ENCODE measurements at places on chromosomes 3 and 15.

DNA sequence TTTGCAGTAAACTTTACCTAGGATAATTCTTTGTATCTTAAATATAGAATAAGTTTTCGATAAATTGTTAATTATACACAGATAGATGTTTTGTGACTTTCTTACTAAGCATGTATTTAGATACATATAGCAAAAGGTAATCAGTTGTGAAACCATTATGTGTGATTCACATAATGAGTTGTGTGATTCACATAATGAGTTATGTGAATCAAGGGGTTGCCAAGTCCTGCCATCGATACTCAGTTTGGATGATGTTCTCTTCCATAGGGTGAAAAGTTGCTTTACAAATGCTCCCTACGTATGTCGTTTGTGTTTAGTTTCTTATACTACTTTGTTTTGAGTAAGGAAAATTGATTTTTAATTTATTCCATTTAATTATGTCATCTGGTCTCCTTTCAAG, 682.1 kb downstream of the MECOM start:
- DNase-seq, result no peak

DNA sequence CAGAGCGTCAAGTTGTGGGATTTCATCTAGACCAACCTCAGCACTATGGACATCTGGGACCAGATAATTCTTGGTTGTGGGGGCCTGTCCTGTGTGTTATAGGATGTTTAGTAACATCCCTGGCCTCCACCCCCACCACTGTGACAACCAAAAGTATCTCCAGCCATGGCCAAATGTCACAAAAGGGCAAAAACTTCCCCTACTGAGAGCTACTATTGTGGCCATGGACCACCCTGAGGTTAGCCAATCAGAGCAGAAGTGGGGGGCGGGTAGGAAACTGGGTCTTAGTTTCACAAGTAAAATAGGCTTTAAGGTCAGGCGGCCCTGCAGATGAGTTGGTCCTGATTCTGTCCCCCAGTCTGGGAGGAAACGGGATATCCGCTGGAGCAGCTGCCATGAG, 25.4 kb downstream of the KIF7 start:
- no peak for DNase-seq

DNA sequence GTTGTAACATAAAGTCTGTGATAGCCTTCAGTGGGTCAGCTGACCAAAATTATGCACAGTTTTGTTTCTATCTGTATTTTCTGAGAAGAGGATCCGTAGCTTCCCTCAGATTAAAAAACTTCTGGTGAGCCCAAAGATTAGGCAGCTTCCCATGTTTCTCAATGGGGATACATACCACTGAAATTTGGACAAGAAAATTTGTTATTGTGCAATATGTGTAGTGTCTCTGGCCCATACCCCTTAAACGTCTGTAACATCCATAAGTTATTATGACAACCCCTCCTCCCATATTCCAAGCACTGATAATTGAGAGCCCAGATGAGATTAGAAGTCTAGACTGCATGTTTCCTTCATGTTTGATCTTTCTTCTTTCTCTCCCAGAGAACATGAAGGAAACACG, 1.9 kb upstream of the MITF start:
- DNase-seq, result no peak

DNA sequence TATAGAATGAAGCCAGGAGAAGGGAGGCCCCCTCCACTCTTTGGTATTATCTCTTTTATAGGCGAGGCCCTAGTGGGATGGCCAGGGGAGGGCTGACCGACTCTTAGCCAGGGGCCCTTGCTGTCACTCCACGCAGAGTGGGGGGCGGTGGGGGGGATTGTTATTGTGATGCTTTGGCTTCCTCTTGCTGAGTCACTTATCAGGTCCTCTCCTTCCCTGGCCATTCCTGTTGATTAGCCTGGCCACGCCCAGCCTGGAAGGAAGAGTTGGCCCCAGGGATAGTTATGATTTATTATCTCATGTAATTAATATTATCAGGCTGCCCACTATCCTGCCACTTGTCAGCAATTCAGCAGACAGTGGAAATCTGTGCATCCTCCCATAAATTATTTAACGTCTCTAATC, 25.5 kb upstream of the SKOR1 start:
- no peak for DNase-seq

- DNase-seq, result no peak
Measured at GRCh38 chr3:63869940-63870614, 6.4 kb downstream of the ATXN7 start.

DNA sequence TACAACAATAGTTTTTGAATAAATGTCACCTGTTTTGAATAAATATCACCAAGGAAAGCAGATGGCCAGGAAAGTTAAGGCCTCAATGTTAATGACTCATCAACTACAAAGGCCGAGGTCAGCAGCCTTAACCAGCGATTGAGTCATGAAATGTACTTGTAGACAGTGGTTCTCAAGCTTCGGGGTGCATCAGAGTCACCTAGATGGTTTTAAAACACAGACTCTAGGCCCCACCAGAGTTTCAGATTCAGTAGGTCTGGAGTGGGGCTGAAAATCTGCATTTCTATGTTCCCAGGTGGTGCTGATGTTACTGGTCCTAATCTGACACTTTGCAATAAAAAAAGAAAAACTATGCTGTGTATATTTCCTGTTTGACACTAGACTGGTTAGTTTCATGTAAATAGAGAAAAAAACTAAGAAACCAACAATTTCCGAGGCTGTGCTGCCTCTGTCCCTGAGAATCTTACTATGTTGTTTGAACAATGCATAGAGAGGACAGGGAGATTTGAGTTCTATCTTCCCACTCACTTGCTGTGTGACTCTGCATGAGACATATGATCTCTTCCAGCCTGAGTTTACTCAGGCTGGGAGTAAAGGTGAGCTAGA, 9.8 kb downstream of the RAB27A start:
- DNase-seq, result no peak

GRCh38 chr15:69328739-69329138, 30.0 kb downstream of the PAQR5 start:
- no peak for DNase-seq

- DNase-seq, result no peak
Measured at GRCh38 chr3:42631620-42632019, 21.9 kb upstream of the ZBTB47 start.

- DNase-seq, result peak; percentile 57
Measured at GRCh38 chr15:43777267-43777914, 625 bp upstream of the ELL3 start.

GRCh38 chr15:31262901-31263671, 63.5 kb upstream of the KLF13 start:
- DNase-seq, result no peak

DNA sequence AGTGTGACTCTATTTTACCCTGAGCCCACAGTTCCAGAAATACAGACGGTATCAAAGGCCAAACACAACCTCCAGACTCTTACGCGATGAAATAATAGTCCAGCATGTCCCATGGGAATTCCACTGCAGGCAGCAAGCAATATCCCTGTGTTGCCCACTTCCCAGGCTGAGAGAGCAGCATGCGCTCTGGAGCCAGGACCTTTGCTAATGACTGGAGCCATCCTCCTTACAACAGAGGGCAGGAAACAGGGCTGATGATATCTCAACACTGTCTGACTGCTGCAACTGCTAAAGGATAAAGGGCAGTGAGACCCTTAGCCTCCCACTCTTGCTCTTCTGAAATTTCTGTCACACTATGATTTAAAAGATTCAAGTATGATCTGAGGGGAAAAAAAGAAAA, 34.8 kb downstream of the MCF2L2 start:
- DNase-seq, result no peak

DNA sequence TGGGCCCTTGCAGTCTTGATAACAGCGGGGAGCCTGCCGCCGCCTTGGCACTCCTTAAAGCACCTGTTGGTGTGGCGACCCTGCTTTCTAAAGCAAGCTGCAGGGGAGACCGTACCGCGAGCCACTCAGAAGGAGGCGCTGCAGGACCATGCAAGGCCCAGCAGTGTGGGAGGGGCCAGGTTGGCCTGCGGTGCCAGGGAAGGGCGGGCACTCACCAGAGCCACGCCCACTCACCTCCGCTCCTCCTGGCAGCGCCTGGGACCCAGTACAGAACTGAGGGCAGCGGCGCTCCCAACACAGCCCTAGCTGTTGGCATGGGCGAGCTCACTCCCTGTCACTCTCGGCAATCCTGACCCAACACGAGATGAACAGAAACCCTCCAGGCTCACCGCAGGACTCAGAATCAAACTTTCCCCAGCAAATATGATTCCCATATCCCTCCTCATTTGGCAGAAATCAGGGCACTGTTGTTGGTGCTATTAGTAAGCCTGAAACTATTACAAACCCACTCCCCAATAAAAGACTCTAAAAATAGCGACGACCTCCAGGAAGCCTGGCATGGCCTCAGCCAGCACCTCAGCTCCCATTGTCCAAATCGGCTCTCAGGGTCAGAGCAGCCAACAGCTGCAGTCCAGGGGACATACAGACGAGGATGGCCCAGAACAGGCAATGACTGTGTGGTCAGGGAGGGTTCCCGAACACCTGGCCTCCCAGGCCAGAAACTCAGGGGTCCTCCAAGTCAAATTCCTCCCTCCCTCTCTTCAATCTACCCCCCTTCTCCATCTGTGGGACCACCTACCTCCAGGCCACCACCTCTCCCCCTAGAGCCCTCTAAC, 77.2 kb downstream of the TBC1D2B start:
- DNase-seq, result peak; percentile 79
